SK-N-SH treated with all-trans-retinoic acid at 6 μM for 48 hours (cell line): ENCODE measurements at places on chromosomes 11 and 22.

DNA sequence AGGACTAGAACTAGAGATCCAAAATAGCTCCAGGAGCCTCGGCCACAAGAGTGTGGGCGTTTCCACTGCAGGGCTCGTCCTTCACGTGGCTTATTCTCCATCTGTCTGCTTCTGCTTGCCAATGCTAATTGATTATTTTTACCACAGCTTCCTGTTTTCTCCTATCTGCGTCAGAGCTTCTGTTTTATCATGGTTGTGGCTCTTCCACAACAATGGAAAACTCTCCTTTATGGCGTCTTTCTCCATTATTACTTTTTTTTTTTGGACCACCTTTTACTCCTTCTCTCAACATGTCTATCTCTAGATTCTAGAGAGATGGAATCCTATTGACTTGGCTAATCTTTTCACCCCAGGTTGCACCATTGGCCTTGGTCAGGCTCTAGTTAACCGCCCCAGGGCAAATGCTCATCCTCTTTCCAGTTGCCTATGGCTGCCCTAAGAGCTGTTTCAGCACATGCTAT, 25.9 kb downstream of the CAT start:
- ATAC-seq = no peak

- no peak for ATAC-seq
Observed at GRCh38 chr22:47583959-47584562, 821.6 kb downstream of the TBC1D22A start.

DNA sequence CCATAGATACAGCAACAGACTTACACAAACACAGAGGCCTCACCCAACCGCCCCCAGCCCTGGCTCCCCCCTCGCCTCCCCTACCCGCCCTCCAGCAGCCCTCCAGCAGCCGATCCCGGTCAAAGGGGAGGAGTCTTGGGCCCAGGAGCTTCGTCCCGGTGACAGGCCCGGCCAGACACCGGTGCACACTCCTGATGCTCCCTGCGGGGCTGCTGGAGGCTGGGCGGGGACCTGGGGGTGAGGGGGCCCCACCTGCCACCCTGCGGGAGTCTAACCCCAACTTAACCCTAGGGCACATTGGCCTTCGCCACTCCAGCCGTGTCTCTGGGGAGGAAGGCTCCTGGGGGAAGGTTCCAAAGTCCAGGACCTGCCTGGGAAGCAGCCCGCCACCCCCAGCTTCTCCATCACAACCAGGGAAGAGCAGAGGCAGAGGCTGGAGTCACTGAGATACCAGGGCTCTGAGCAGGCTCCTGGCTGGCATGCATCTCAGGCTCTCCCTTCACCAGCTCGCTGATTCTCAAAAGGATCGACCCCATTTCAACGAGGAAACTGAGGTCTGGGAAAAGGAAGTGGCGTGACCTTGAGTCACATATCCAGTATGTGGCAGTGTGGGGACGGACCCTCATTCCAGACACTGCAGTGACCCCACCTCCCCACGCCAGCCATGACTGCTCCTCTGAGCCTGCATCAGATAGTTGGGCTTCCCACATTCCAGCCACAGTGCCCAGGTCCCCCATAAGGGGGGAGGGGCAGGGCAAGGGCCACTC, 14.4 kb downstream of the BCL9L start:
- peak; percentile 25 for ATAC-seq

DNA sequence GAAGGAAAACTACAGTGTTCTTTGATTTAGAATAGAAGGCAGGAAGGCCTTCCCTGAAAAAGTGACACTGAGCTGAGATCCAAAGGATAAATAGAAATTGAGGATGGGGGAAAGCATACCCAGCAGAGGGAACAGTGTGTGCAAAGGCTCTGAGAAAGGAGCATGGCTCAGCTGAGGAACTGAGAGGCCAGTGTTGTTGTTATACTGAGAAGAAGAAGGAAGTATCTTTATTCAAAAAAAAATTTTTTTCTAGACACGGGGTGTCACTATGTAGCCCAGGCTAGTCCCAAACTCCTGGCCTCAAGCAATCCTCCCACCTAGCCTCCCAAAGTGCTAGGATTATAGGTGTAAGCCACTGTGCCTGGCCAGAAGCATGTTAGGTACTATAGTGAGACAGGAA, 3.5 kb upstream of the PIK3C2A start:
- no peak for ATAC-seq

DNA sequence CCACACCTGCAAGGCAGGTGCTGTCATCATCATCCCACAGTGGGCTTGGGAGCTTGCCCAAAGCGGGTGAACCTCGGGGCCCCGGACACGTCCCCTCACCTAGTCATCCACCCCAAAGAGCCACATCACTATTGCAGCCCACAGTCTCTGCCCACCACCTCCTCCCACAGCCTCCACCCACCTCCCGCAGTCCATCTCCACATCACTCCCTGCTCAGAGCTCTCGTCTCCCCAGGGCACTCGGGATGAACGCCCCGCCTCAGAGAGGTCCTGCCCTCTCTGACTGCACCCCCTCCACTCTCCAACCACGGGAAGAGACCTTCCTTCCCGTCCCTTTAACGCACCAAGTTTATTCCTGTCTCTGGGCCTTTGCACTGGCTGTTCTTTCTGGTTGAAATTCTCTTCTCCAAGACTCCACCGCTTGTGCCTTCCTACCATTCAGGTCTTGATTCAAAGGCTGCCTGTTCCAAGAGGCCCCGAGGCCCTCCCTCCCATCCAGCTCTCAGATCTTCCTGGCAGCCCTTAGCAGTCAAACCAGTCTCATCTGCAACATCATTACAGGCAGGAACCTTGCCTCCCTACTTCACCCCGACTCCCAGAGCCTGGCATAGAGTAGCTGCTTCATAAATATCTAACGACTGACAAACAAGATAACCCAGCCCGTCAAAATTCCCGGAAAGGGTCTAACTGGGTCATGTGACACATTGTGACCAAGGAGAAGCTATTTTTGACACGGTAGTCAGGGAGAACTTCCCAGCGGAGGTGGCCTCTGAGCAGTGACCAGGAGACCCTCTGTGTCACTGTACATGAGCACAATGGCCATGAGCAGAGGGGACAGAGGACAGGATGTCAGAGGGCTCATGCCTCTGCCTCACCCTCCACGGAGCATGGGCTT, 11.1 kb downstream of the KCNJ4 start:
- ATAC-seq = no peak

- no peak for ATAC-seq
Observed at GRCh38 chr11:112511911-112512310, 251.3 kb upstream of the PLET1 start.

- no peak for ATAC-seq
Observed at GRCh38 chr11:115892016-115892415, 387.8 kb upstream of the CADM1 start.
